ENCODE measurements at places on chromosomes 11 and 22.

DNA sequence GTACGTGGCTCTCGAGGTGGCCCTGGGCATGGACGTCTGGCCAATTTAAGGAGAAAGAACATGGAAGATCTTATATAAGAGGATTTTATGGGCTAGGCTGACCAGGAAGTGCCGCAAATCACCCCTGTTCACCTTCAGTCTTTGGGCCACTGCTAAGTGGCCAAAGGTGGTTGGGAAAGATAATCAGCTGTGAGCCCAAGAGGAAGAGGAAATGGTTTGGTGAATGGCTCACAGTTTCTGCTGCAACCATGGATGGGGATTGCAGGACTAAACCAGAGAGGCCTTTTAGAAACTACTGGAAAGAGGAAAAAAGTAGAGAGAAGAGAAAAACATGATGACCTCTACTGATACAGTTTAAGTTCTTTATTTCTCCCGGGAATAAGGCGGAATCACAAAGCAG lies 96.0 kb upstream of the ARHGAP20 start:
- DNase-seq = no peak

GRCh38 chr11:1017269-1018005 lies 19.1 kb downstream of the MUC6 start:
- no peak for DNase-seq

GRCh38 chr22:21009638-21010425 lies 5.1 kb upstream of the P2RX6 start:
- no peak for DNase-seq

- DNase-seq = no peak
Measured at GRCh38 chr11:119874660-119875238, 145.7 kb upstream of the NECTIN1 start.

GRCh38 chr11:82733444-82734119 lies at the start of gene FAM181B:
Gene FAM181B (minus strand): TSS chr11:82733864. CDS start chr11:82733729, 135 bp downstream.
- DNase-seq = no peak

DNA sequence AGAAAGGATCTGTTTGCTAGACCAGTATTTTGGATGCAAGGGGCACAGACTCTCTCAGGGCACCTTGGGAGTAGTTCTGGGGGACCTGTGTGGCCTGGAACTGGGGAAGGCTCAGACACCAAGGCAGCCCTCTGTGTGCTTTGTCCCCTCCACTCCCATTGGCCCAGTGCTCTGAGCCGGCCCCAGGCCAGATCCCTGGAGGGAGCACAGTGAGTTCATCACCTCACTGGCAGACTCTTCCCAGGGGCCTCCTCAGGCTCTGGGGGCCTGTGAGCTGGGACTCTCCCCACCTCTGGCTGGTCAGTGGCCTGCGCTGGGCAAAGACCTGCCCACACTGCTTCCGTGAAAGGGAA lies 51.7 kb downstream of the CHRDL2 start:
- DNase-seq = no peak

DNA sequence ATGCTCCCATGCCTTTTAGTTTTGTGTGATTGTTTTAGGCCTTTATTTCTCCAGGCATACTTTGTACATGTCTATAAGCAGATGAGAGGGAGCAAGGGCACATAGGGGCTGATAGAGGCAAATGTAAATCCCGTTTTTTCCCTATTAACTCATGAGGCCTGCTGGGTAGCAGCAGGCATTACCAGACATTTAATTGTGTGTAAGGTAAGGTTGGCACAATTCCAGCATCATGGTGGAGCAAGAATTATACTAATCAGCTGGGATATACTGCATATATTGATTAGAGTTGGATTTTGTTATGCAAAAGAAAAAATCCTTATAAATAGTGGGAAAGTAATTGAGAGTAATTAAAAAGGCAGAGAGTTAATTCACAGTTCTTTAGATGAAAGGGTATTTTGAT lies 12.2 kb downstream of the FAT3 start:
- no peak for DNase-seq

DNA sequence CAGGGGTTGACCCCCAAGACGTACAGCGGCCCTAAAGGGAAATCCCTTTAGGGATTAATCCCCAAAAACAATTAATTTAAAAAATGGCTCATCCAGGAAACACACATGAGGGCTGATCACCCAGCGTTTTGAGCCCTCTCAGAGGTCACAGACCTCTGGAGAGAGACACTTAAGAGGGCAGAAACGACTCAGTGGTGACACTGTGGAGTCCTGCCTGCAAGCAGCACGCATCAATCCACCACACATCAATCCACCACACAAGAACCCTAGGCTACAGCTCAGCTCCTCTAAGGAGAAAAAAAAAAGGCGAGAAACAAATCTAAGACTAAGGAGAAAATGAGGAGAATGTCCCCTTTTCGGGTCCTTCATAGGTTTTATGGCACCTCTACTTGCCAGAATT lies 12.5 kb upstream of the SELENOH start:
- no peak for DNase-seq

DNA sequence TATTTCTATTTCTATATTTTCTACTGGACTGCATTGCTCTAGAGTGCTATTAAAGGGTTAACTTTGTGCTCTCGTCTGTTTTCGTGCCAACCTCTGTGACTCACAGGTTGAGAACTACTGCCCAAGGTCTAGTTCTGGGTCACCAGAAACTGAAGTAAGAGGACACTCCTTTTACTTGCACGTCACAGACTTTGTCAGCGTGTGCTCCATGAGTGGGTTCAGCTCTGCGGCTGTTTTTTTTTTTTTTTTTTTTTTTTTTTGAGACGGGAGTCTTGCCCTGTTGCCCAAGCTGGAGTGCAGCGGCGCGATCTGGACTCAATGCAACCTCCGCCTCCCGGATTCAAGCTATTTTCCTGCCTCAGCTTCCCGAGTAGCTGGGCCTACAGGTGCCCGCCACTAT lies 49.8 kb downstream of the CLMP start:
- no peak for DNase-seq

Measured in esophagus squamous epithelium (tissue), 5 donors.